Sigmoid colon (tissue), 7 donors: ENCODE measurements at places on chromosomes 4 and X. TPM values are rescaled to one million over a fixed set of nuclear protein-coding genes. Genes with fewer than 3 reads are reported as not detected.

FAM149A gene
- total RNA-seq = 23.8 TPM

DNA sequence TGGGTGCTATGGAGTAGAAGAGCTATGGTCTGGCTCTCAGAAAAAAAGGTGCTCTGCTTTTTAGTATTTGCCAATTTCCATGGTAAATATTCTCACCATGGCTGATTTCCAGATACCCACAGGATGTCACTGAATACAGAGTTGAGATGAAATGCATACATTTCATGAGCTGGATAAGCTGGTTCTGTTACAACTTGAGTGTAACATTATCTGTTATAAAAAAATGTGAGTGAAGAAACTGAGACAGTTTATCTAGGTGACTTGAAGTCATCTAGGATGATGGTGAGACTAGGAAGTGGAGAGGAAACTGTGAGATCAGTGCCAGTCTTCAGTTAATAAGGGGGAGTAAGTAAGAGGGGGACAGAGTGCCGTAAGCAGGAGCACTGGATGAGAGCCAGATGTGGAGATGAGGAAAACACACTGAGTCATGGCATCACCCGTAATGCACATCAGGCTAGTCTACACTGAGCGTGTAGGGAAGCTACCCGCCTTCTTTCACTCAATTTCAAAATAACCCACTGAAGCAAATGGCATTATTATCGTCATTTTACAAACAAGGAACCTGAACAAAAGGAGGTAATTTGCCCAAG lies 5.0 kb downstream of the HPSE start:
- no peak for DNase-seq

GRCh38 chr4:39043861-39044363 lies 11.7 kb upstream of the TMEM156 start:
- DNase-seq = no peak

DNA sequence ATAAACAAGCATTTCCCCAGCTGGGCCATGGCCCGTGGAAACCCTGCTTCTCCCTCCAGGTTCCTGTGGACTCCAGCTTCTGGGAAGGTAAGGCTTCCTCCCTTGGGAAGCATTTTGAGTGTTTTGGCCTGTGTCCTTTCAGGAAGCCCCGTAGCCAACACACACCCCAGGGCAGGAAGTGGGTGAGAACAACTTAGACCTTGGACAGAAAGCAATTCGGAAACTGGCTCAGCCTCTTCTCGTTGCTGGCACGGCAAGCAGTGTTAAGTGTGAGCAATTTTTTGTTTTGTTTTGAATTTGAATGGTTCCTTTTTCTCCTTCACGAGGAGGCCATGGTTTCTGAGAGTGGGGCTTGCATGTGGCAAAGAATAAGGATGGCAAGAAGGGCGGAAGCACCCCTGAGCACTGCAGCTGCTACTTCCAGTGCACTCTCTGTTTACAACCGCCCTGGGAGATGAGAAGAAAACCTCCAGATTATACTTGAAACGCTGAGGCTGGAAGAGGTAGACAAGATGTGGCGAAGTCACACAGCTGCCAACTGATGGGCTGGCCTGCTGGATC lies 14.1 kb upstream of the CYTL1 start:
- DNase-seq = no peak

- DNase-seq = no peak
These were observed 215.3 kb upstream of the TTC29 start for GRCh38 chr4:147160908-147161513.

GRCh38 chr4:114384629-114385028 lies 214.0 kb upstream of the UGT8 start:
- no peak for DNase-seq

- no peak for DNase-seq
These were observed 92.2 kb upstream of the SPRY1 start for GRCh38 chr4:123304151-123304964.
